ENCODE measurements at places on chromosomes 11 and 22. TPM values are rescaled to one million over a fixed set of nuclear protein-coding genes. Genes with fewer than 3 reads are reported as not detected.

Gene DLG2
- total RNA-seq = 3.4 TPM

Gene JAML
- total RNA-seq = 38.5 TPM

DNA sequence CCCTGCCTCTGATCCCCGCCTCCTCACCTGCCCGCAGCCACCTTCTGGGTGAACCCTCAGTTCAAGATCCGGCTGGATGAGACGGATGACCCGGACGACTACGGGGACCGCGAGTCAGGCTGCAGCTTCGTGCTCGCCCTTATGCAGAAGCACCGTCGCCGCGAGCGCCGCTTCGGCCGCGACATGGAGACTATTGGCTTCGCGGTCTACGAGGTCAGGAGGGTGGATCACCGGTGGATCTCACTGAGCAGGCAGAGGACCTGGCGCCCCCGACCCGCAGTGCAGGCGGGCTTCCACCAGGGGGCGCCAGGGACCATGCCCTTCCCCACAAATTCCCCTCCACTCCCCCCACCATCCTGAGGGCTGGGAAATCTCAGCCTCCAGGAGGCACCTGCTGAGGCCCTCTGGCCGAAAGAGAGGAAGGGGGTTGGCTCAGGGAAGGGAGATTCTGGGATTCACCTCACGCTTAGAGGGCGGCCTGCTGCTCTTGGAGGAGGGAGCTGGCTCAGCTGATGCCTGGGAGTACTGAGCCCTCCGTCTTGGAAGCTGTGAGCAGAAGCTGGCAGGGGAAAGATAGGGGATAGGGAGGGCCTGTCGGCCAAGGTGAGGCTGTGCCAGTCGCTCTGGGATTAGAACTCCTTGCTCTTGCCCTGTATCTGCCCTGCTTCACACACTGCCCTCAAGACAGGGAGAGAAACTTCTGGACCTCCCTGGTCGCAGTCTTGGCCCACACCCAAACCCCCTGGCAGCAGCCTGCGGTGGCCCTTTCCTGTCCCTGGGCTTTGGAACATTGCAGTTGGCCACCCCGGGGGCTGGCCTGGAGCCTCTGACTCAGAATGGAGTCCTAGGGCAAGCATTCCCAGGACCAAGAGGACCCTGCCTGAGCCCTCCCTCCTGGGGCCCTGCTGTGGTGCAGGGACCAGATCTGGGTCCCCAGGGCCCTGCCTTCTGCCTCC is 23.2 kb downstream of the CAPN1 start:
- DNase-seq = peak; percentile 88

Gene SLN
- 1.6 TPM for total RNA-seq

DNA sequence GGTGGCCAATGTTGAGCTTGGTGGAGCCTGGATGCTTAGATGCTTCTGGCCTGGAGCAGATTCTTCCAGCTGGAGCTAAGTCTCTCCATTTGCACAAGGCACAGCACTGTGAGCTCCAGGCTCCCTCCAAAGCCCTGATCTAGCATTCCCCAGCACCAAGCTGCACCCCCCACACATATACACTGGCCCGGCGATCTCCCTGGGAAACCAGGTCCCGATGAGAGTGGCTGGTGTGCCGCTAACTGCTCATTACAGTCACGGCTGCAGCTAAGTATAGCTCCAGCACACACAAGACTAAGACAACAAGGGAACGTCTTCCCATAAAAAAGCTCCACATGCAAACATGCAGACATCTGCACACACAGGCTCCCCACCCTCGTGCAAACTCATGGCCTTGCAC is 17.6 kb downstream of the KCNC1 start:
- no peak for DNase-seq

- no peak for DNase-seq
Observed at GRCh38 chr11:9692691-9693090, 28.8 kb downstream of the SWAP70 start.

GRCh38 chr11:78200553-78200952 is 11.8 kb downstream of the USP35 start:
- no peak for DNase-seq

- no peak for DNase-seq
Observed at GRCh38 chr11:116343270-116343669, 429.5 kb downstream of the BUD13 start.

- DNase-seq = no peak
Observed at GRCh38 chr11:131327421-131327820, 43.0 kb upstream of the NTM start.

DNA sequence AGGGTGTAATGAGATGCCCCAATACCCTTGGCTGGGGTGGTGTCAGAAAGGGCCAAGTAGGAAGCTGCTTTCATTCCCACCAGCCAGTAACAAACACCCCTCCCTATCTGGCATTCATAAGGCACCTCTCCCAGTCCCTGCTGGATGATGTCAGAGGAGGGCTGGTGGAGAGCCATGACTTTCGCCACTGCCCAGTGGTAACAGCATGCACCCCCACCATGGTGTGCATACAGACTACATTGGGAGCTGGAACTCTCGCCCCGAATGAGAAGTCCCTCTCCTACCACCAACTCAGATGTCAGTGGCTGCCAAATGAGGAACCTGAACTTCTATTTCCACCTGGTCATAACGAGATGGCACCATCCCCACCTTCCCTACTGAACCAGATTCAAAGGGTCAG is 73.3 kb downstream of the SGSM3 start:
- DNase-seq = no peak

DNA sequence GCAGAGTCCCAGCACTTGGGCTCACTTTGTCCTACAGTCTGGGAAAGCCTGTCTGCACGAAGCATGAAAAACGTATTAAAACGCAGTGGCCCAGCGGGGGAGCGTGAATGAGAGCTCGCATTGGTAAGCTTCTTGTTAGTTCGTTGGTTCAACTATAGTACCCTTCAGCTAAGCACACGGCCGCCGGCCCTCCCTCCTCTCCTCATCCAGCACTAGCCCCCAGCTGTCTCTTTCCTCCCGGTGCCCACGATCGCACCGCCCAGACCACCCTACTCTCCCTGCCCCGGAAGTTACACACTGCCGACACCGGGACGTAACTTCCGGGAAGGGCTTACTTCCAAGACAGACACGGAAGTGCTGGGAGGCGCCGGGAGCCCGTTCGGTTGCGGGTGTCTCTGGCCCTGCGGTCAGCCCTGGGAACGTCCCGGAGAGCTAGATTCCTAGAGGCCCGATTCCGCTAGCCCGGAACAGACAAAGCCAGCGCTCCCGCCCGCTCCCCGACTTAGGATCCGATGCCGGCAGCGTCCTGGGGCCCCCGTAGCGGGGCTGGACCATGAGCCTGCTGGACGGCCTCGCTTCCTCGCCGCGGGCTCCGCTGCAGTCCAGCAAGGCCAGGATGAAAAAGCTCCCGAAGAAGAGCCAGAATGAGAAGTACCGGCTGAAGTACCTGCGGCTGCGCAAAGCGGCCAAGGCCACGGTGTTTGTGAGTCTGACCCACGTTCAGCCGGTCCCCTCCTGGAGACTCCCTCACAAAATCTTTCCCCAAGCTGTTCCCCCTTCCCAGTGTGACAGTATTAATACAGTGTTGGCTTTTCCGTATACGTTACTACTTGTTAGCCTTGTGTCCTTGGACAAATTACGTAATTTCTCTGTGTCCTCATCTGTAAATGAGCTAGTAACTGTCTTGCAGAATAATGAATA is at the start of gene TBRG1:
TSS of gene TBRG1 (plus strand) at position 334 of the 921 bp plus-strand sequence. CDS start at position 554, 220 bp downstream.
- DNase-seq = peak; percentile 94

Gene PRCP
- 84.5 TPM for total RNA-seq

Gene H19
- total RNA-seq = 76.5 TPM

DNA sequence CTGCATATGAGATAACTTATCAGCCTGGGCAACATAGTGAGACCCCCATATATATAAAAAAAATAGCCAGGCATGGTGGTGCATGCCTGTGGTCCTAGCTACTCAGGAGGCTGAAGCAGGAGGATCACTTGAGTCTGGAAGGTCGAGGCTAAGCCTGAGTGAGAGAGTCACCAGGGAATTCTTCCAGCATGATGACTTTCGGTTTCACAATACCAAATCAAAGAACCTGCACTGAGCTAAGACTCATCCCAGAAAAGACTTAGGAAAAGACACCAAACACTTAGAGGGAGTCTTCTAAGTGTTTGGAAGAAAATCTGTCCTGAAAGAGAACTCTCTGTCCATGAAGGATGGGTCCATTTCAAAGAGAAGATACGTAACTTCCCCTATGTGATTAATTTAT is 12.7 kb downstream of the STK33 start:
- DNase-seq = no peak

DNA sequence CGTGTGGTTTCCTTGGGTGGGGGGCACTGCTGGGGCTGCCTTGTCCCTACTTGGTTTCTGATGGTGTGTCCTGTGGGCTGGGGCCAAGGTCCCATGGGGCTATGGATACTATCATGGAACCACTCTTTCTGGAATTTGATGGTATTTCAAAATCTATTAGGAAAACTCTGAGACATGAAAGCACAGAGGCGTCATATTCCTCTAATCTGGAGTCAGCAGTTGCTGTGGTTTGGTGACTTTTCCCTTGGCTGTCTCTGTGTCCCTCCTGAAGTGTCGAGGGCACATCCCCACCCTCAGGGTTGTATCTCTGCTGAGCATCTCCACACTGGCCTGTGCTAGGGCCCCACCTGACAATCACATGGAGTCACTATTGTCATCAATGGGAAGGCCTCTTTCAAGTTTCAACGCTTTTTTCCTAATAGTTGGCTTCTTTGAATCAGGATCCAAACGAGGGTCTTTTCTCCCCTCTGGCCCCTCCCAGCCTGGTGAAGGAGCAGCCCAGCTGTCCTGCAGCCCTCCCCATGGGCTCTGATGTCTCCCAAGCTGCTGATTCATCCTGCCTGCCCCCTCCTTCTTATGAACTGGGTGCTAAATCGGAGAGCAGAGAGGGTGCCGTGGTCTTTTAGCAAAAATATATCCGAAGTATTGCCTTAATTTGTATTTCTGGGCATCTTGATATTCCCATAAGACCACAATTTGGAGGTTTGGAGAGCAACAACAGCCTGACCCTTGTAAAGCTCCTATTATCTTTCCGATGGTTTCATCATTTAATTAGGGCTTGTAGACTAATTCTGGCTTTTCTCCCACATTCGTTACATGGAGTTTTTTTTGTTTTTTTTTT is 38.5 kb downstream of the MED15 start:
- no peak for DNase-seq

Gene OTOG
- not detected for total RNA-seq

DNA sequence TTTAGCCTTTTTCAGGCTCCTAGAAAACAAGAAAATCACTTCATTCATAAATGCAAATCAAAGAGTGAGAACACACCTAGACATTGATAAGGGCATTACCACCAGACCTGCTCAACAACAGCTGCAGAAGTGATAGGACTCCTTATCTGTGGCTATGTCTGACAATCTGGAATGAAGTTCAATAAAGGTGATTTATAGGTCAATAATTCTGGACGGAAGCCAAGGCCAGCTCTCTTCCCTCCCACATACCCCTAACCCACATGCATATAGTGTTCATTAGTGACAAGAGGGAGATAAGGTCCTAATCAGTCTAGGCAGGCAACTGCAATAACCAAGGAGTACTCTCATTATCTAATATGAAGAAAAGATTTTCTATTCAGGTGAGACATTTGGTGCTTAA is 111.3 kb downstream of the ETS1 start:
- DNase-seq = no peak

Gene TRIM34
- 7.7 TPM for total RNA-seq

DNA sequence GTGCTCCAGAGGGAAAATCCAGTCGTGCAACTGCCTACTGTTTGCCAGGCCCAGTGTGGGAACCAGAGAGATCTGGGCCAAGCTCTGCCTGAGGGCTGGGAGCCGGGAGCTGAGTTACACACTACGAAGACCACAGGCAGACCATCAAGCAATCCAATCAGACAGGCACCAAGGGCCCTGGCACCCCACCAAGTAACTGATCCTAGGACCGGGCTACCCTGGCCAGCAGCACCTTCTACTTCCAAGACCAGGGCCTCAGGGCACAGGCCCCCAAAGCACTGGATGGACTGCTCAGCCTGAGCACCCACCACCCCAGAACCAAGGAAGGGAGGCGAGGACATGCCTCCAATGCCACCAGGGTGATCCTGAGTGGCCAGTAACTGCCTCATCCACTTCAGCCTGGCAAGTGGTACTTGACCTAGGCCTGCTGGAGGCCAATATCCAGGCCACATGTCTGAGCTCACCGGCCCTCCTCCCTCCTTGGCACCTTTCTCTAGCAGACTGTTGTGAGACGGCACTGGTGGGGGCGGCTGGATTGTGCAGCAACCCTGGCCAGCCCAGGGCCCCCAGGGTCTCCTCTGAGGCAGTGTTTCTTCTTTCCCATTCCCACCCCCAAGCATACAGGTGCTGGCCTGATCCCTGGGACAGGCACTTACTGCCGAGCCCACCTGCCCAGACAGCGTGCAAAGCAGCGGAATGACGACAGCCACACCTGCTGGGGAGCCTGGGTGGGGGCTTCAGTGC is 20.7 kb upstream of the ARFGAP3 start:
- peak; percentile 88 for DNase-seq

DNA sequence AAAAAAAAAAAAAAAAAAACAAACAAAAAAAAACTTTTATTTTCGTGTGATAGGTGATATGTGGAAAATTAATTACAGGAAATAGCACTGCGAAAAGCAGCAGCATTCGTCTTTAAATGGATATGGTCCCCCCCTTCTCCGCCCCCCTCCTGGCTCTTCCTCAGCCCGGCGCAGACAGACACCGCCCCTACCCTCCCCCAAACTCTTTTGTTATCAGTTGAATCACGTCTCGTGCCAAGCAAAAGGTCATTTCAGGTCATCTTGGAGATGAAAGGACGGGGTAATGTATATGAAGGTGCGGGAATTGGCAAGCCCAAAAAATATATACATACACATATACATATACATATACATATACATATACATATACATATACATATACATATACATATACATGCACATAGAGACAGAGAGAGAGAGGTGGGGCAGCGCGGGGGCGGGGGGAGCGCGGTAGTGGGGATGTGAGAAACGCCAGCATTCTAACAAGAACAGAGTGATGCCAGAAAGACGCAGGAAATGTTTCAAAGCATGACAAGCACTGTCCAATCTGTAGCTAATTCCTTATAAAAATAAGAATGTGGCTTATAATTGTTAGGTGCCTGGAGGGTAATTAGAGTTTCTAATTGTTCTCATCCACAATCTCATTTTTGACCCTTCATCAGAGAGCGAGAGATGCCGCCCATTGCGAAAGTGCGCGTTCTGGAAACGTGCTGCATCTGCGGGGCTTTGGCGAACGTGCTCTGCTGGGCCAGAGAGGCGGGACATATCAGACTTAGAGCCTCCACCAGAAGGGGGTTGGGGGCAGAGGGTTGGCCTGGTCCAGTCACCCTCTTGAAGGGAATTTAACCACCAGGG is 214.5 kb upstream of the UBASH3B start:
- DNase-seq = peak; percentile 82

Gene UPK3A
- total RNA-seq = not detected

- DNase-seq = no peak
Observed at GRCh38 chr11:118896921-118897591, 13.4 kb downstream of the CXCR5 start.
